Activated CD8-positive, alpha-beta memory T cell treated with anti-CD3 and anti-CD28 coated beads, Interleukin-2, amount 50 U/mL, for 48 hours (primary cell): ENCODE measurements at places on chromosomes 6 and 20.

DNA sequence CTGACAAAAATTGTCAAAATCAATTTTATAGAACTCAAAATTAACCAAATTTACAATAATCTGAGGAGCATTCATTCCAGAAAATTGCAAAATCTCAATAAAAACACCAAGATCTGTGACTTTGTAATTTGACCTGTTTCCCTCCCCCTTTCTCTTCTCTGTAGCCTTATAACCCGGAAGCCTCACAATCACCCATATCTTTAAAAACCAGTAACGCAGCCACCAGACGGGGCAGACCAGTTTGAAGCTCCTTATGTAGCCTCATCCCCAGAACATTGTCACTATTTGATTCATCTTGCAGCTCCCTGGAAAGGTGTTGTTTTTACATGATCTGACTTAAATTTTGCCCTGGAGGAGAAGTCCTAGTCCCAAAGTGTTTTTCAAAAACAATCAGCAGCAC is 27.5 kb upstream of the TGM6 start:
- no peak for DNase-seq

DNA sequence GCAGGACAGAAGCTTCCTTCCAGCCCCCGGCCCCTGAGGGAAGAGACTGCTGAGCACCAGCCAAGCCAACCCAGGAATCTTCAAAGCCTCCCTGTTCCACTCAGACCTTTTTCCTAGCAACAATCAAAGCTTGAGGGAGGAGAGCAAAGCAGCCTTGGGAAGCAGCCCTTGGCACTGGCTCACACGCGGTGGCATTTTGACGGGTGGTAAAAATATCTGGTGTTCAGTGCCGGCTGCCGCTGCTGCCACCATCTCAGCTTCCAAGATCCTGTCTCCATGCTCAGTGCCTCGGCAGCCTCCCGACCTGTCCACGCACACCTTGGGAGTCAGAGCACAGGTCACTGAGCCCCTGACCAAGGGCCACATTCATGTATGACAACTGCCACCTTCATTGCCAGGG is 170.1 kb downstream of the LRFN2 start:
- no peak for DNase-seq

GRCh38 chr6:166728884-166729530 is 102.0 kb upstream of the RPS6KA2 start:
- DNase-seq = peak; percentile 47

DNA sequence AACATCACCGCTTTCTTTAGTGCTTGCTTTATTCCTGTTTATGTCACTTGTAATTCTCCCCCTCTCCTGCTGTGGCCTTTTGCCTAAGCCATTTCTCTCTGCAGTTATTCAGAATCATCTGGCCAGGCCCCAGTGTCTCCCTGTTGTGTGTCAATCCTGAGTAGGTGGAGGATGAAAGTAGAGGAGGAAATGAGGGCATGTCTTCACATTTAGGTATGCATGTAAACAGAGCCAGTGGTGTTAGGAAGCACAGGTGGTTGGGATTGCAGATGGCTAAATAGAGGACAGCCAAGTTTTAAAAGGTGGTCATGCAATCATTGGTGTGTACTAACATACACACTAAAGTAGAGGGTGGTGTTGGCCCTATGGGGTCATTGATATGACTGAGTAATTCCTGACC is 5.2 kb downstream of the PRSS35 start:
- DNase-seq = no peak

DNA sequence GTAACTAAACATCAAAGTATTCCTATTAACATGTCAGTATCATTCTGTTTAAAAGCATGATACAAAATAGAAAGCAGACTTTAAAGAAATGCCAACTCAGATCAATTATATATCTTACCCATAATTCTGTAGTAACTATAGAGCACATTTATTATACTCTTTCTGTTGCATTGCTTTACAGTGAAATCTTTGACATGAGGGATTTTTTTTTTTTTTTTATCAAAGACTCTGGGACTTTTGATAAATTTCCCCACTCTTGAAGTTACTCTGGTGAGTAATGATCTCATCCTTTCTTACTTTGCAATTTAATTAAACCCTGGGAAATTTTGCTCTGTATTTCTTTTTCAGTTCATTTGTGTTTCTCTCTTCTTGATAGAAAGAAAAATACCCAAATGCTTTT is 17.4 kb downstream of the ADGRF4 start:
- DNase-seq = no peak

GRCh38 chr6:55758156-55758937 is 117.0 kb downstream of the BMP5 start:
- DNase-seq = no peak

- DNase-seq = no peak
Observed at GRCh38 chr6:137159912-137160311, 13.5 kb downstream of the IL22RA2 start.

- no peak for DNase-seq
Observed at GRCh38 chr6:24666097-24666640, 530 bp downstream of the TDP2 start.

GRCh38 chr6:139457476-139457875 is 83.0 kb upstream of the CITED2 start:
- DNase-seq = no peak

DNA sequence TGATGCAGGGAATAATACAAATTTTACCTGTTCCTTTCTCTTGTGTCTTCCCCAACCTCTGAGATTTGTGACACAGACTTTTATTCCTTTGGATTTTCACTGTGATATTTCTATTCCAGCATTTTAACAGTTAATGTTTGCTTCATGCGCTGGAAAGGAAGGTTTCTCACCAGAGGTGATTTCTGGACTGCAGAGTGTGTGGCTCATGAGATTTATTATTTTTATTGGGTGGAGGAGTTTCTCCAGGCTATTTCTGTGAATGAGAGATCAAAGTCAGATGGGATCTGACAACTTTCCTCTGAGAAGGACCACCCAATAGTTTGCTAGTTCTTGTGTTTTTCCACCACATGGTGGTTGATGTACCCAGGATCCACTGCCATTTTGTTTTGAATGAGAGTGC is 377.5 kb downstream of the CDKAL1 start:
- DNase-seq = no peak

DNA sequence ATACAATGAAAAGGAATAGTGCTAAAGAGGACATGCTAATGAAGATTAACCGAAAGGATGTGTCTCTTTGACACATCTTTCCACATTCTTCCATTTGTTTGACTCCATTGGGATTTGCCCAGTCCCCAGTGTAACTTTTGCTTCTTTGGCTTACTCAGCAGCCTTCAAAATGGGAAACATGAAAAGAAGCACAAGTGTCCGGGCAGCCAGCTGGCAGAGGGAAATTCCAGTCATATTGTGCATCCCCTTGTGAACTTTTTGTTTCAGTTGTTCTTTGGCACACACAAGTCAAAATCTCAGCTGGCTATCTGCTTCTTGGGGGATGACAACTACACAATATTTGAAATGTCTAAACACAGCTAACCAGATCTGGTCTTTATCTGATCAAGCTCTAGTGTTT is 157.4 kb downstream of the OGFRL1 start:
- no peak for DNase-seq

DNA sequence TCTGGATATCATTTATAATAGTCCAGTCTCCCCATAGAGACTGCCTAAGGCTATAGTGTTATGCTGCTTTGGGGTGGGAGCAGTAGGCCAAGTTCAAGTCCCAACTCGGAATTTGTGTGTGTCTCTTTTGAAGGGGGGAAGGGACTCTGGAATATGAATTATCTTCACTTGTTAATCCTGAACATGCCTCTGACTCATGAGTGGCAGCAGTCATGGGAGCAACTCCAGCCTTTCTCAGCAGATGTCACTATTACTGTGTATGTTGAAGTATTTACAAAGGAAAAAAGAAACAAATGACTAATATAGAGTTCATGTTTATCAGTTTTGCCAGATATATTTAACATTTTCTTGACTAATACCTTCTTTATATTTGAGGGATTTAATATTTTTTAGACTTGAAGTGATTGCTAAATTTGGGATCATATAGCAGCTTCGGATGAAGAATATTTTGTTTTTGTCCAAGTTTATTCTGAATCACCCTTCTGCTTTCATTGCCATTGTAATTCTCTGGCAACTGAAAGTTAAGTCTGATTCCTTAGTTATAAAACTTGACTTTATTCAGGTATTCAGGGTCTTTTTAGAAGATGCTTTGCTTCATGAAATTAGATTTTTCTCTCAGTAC is 23.4 kb downstream of the FAM217A start:
- no peak for DNase-seq

- no peak for DNase-seq
Observed at GRCh38 chr6:142746524-142746923, 198.5 kb downstream of the HIVEP2 start.

- no peak for DNase-seq
Observed at GRCh38 chr20:8094850-8095249, 37.2 kb upstream of the PLCB1 start.

DNA sequence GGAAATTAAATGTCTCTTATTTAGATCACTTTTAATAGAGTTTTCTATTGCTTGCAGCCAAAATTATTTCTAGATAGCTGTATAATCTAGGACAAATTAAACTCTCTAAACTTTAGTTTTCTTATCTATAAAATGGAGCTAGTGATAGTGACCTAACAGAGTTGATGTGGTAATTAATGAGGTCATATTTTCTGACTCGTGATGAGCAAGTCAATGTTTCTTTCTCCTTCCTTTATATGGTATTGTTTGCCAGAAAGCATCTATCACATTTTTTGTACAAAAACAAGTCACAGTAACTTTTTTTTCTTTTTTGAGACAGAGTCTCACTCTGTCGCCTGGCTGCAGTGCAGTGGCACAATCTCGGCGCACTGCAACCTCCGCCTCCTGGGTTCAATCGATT is 267.7 kb downstream of the FARS2 start:
- no peak for DNase-seq

GRCh38 chr6:116254297-116255056 is 602 bp upstream of the TSPYL4 start:
- no peak for DNase-seq

DNA sequence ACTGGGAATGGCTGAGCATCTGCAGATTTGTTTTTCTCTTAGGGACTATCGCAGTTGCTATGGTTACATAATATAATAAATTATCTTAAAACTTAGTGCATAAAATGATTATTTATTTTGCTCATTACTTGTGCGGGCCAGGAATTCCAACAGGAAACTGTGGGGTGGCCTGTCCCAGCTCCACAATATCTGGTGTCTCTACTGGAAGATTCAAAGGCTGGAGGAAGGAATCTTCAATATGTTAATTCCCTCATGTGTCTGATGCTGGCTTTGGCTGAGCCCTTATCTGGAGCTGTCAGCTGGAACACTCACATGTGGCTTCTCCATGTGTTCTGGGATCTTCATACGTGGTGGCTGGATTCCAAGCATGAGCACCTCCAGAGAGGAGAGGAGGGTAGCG is 23.9 kb upstream of the B3GAT2 start:
- DNase-seq = no peak

DNA sequence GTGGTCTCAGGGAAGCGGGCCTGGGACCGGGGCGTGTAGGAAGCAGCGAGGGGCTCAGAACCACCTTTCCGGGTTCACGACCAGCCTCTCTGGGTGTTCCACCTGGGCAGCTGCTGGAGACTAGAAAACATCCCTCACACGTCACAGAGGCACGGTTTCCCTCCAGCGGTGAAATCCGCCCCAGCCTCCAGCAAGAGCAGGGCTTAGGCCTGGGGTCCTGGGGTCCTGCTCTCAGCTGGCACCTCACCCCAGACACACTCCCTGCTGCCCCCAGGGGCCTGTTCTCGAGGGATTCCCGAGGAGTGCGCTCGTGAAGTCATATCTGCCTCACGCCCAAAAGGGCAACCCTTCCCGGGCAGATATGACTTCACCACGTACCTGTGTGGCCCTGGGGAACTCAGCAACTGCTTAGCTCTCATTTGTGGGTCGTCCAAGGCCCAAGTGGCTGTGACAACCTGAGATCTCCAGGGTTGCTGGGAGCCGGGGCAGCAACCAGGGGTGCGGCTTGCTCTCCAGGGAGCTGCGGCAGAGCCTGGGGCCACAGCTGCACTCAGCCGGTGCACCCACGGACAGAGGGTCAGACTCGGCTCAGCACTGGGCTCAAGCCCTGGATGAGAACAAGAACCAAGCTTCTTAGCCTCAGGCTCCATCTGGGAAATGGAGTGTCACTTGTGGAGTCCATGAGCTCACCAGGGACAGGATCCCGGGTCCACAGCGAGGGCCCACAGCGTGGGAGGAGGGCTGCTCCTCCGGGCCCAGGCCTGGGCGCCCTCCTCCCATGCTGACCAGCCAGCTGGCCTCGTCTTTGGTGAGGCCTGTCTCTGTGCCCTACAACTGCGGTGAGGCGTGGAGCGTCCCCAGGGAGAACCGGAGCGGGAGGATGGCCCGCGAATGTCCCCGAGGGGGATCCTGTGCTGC is 661 bp downstream of the FNDC11 start:
- no peak for DNase-seq

DNA sequence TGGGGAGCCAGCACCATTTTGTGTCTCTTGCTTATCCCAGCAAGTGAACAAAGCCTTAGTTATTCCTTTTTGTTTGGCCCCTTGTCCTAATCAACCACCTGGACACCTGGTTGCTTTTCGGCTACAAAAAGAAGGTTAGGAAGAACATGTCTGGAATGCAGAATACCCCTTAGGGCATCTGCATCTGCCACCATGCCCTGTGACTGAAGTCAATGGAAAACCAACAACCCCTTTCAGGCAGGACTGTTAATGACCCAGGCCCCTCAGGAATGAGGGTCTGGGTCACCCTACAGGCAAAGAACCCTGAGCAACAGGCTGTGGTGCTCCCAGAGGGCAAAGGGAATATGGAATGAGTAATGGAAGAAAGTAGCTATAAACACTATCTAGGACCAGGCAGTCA is 78.5 kb downstream of the PDE10A start:
- DNase-seq = no peak

DNA sequence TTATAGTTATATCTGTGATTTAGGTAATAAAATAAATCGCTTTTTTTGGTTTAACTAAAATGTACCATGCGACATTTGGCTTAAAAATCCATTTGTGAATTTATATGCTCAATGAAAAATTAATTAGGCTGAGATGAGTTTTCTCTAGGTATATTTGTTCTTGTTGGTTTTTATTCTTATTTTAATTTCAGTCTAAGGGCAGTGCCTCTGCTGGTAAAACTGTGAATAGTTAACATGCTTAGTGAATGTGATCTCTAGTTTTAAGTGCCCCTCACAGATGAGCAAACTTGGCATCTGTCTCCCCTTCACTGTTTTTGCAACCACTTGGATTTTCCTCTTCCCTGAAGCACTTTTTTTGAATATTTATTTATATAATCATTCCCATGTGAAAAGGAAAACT is 822.7 kb downstream of the GRIK2 start:
- DNase-seq = no peak
